ENCODE measurements at places on chromosomes 2 and 18.

GRCh38 chr2:144946263-144946662 is 426.3 kb upstream of the ZEB2 start:
- no peak for DNase-seq

GRCh38 chr2:206056286-206056685 is 29.7 kb downstream of the INO80D start:
- DNase-seq, result no peak

- no peak for DNase-seq
These were observed 38.7 kb downstream of the PKDCC start for GRCh38 chr2:42086500-42086953.

GRCh38 chr2:62570861-62571698 is 65.1 kb upstream of the TMEM17 start:
- no peak for DNase-seq

DNA sequence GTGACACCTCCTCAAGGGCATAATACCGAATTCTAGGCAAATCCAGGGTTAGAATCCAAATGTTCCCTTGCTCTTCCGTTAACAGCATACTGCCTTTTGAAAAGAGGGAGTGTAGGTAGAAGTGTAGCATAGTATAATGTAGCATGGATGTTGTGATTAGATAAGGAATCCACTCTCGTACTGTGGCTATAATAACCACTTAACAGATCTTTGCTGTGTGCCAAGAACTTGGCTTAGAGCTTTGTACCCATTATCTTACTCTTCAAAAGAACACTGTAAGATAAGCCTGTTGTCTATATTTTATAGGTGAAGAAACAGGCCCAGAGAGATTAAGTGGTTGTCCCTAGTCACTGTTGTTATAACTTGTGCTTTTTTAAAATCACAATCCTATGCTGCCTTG is 24.2 kb downstream of the WDR75 start:
- DNase-seq, result no peak

DNA sequence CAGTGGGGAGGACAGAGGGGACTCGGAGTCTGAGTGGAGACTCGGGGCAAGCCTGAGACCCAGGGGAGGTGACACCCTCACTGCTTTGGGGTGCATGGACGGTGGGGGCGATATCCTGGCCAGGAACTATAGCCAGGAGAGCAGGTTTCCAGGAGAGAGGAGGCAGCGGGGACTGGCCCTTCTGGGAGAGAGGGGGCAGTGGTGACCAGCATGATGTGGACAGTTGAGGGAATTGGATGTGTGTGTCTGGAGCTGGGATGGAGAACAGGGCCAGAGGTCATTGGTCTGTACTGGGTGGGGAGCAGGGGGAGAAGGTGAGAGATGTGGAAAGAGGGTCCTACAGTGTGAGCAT is 63.6 kb downstream of the ACKR3 start:
- DNase-seq, result no peak

DNA sequence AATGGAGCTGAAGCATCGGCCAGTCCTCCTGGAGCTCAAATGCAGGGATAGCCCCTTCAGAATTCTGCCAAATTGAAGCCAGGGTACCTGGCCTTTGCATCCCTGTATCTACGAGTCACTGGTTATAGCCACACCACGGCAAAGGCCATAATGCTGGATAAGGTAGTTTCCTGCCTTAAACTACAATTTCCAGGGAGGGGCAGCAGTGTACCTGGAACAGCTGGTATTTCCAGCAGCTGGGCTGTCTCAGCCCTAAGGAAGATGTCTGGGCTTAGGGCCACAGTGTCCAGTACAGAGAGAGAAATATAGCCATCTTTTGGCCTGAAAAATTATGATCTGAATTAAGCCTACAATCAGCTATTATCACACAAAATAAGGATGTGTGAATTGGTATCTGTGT is 180.3 kb downstream of the GCA start:
- DNase-seq, result no peak

DNA sequence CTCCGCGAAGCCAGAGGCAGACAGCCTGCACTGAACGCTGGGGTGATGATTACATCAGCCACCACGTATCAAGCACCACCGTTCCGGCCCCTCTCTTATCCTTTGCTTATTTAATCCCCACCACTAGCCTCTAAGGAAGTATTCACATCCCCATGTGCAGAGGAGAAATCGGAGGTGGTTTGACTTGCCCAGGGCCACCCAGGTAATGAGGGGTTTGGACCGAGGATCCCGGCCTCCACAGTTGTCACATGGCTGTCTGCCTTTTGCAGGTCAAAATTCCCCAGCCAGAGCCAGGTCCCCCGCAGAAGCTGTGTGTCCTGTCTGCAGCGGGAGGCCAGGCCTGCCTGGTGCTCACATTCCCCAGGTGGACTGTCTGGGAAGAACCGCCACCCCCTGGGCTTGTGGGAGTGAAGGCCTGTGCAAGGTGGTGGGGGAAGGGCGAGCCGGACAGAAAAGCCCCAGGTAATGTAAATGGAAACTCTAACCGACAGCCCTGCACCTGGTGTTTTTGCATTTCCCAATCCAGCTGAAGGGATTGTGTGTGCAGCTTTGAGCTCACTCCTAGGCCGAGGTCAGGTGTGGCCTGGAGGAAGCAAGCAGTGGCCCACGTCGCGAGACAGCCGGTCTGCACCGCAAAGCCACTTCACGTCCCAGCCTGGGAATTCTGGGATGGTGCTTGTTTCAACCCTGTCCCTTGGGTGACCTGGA is 108.5 kb upstream of the ID2 start:
- DNase-seq, result no peak

DNA sequence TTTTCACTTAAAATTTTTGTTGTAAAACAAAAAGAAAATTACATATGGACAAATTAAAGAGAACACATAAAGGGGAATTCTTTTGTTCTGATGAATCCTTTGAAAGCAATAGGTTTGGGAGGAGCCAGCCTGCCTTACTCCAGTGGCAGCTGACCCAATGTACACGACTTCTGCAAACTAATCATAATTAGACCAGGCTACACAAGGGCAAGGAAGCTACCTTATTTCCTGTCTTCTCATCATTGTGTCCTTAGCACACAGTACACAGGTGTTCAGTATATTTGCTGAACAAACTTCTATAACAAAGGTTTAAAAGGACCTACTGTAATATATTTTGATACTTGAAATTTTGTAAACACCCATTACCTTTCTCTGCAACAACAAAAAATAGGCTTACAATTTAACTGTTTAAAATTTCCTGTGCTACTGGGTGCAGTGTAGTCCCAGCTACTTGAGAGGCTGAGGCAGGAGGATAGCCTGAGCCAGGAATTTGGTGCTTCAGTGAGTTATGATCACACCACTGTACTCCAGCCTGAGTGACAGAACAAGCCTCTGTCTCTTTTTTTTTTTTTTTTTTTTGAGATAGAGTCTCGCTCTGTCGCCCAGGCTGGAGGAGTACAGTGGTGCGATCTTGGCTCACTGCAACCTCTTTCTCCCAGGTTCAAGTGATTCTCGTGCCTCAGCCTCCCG is 18.9 kb downstream of the KCNG3 start:
- DNase-seq, result no peak

- no peak for DNase-seq
These were observed 101.5 kb downstream of the ZNF521 start for GRCh38 chr18:25250474-25250851.

- no peak for DNase-seq
These were observed 35.1 kb downstream of the HDHD2 start for GRCh38 chr18:47115205-47115604.

DNA sequence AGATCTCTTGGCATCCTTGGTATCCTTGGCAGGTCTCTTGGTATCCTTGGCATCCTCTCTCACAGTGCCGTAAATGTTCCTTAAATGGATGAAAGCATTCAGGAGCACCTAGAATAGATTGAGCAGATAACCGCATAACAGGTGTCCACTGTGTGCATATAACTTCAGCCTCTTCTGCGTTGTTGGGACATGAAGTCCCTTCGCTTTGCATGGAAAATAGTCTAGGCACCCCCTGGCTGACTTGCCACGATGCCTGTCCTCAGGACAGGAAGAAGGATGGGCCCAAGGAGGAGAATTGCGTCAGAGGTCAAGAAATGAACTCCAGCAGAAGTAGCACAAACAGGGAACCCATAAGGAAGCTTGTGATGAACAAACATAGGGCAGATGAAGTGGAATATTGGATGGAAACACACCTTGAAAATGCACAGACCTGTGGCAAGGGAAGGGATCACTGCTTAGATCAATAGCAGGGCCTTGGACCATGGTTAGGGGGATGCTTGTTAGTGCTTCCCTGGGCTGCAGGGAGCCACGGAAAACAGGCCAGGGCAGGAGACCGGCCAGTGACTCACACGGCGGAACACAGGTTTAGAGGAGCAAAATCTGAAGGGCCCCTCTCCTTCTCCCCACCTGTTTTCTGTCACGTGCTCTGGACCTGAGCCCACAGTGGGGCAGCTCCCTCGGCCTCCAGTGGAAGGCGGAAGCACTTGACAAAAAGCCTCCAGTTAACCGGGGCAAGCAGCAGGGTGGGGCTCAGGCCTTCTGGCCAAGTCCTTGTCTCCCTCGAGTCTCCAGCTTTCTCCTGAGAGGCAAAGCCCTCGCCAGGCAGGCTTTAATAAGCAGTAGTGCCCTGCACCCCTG is 99.2 kb upstream of the ASAP2 start:
- no peak for DNase-seq

DNA sequence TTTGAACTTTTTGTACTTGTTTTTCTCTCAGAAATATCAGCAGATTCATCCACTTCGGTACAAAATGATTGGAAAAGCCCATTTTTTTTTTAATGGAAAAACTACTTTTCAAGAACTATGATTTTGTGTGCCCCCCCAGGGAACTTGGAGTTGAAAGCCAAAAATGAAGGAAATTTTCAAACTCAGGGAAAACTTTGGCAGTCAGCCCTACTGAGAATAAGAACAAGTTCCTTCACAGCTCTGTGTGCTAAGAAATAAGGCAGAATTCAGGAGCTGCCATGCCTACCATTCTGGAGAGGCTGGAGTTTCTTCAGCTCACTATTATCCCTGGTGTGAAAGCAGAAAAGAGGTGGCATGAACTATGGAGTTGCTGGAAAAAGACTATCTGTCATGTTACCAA is 226.0 kb upstream of the SLC35G4 start:
- DNase-seq, result no peak

- DNase-seq, result no peak
These were observed 17.9 kb downstream of the CYP26B1 start for GRCh38 chr2:72129681-72130340.

DNA sequence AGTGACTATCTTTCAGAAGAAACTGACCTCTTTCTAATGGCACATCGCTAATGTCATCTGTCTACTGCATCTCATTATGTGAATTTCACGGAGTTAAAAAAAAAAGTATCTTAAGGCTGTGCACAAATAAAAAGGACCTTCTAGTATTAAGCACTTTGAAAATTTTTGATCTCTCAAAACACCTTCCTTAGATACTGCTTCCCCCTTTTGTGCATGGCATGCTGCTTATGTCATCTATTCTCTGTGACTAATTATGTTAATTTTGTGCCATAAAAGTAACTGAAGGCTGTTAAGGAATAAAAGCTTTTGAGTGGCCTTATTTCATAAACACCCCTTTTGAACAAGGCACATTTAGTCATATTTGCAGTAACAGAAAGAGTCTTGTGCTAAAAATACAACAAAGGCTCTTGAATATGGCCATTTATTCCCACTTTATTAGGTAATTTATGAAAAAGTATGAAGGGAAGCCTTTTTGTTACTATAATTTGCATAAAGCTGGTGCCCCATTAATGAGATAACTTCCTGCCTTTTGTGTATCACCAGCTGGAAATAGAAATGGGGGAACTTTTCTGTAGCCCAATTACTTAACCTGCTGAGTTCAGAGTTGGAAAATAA is 1412.0 kb upstream of the ZEB2 start:
- no peak for DNase-seq

- DNase-seq, result no peak
These were observed 58.0 kb downstream of the PLCL1 start for GRCh38 chr2:197862246-197862955.

DNA sequence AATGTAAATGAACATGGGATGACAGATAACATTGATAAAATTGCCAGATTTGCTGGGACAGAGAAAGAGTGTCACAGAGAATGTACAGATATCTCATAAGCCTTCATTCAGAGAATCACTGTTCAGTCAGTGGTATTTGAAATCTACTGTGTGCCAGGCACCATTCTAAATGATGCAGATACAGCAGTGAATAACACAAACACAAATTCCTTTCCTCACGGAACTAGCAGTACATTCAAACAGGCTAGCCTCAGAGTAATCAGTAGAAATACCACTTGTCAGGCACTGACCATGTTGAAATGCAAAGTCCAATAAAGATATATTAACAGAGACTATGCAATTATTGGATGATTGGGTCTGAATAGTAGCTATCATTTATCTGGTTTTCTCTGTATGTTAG is 211.0 kb downstream of the RDH14 start:
- DNase-seq, result no peak

DNA sequence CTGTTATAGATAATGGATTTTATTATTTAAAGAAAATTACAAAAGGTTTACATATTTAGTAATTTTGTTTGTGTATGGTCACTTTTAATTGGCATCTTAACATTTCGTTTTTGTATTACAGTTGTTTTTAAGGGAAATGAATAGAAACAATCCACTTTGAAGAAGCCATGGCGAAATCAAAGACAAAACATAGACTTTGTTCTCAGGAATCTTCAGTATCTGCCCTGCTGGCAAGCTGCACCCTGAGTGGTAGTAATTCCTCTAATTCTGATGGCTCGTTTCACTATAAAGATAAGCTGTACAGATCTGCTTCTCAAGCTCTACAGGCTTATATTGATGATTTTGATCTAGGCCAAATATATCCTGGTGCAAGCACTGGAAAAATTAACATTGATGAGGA is 2.7 kb downstream of the C18orf54 start:
- no peak for DNase-seq

- DNase-seq, result no peak
These were observed 24.8 kb downstream of the CHST10 start for GRCh38 chr2:100392715-100393114.

- peak; percentile 67 for DNase-seq
These were observed 8.9 kb downstream of the METTL5 start for GRCh38 chr2:169815849-169816248.

DNA sequence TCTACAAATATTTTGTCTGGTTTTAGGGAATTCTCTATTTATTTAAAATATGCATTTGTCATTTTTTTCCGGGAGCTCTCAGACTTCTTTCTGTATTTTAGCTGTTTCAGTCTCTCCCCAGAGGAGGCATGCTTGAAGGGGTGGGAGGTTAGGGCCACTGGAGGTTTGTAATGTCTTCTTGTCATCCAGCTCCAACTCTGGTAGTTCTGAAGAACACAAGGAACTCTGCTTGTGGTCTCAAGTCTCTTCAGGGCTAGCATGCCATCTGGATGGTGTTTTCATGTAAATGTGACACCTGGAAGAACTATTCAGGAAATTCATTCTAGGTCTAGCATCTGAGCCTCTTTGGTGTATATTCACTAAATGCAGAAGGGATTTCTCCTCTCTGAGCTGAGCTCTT is 518.4 kb upstream of the DCC start:
- DNase-seq, result no peak
